Activated naive CD8-positive, alpha-beta T cell treated with anti-CD3 and anti-CD28 coated beads for 36 hours (primary cell): ENCODE measurements at places on chromosomes 3 and 15. TPM values are rescaled to one million over a fixed set of nuclear protein-coding genes. Genes with fewer than 3 reads are reported as not detected.

Gene LMCD1
- 2.3 TPM for total RNA-seq

Gene CYP1A1
- 4.9 TPM for total RNA-seq

Gene STRIT1
- total RNA-seq, result not detected

Gene GABRR3
- not detected for total RNA-seq

Gene STRA6
- total RNA-seq, result 0.25 TPM
